NCI-H1048 (cell line): ENCODE measurements at places on chromosomes 5 and 9.

- DNase-seq, result no peak
Measured at GRCh38 chr5:63408984-63409383, 553.3 kb downstream of the HTR1A start.

- no peak for DNase-seq
Measured at GRCh38 chr5:147635882-147636728, 126.2 kb upstream of the DPYSL3 start.

GRCh38 chr9:104843644-104844240, 79.8 kb downstream of the NIPSNAP3B start:
- no peak for DNase-seq

DNA sequence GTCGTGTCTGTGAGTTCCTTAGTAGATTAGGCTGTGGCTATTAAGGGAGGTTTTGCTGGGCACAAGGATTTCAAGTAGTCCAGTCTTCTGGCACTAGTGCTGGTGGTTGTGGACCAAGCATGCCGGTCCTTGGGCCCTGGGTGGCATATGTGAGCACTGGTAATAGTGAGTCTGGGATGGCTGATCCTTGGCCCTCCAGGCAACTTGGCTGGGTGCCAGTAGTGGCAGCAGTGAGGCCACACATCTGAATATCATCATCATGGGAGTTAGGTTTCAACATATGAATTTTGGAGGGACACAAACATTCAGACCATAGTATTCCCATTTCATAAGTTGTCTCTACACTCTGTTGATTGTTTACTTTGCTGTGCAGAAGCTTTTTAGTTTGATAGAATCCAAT, 25.3 kb upstream of the APBA1 start:
- DNase-seq, result no peak

- no peak for DNase-seq
Measured at GRCh38 chr5:756865-757345, 27.6 kb downstream of the ZDHHC11B start.

GRCh38 chr5:139492700-139493192, 10.2 kb upstream of the STING1 start:
- no peak for DNase-seq

- DNase-seq, result no peak
Measured at GRCh38 chr5:58156973-58157701, 302.7 kb downstream of the PLK2 start.

DNA sequence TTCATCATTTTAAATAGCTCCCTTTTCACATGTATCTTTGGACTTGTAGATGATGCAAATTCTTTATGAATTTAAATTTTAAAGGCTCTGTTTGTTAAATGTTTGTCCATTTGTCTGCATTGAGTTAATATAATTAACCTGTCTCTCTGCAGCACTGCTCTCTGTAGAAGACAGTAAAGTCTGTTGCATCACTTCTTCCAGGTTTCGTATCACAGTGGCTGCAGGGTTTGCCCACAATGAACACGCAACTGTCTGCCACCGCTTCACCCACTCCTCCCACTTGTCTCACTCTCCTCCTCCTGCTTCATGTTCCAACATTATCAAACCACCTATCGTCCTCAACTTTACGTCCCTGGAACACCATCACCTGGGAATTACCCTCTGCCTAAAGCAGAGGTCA, 231.3 kb upstream of the SLC30A5 start:
- DNase-seq, result no peak

DNA sequence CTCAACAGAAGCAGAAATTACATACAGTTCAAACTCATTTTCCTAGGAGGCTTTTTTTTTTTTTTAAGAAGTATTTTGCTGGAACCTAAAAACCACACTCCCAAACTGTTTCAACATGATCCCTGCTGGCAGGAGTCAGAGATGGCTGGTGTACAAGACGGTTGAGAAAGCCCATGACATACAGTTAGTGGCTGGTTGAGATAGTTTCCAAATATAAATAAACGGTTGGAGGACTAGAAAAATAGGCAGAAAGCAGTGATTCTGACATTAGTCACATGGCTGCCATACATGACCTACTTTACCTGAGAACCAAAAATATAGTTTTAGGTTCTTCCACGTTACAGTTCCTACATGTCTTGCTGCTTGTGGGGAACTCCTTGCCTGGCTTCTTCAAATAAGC, 31.7 kb upstream of the BASP1 start:
- DNase-seq, result no peak

DNA sequence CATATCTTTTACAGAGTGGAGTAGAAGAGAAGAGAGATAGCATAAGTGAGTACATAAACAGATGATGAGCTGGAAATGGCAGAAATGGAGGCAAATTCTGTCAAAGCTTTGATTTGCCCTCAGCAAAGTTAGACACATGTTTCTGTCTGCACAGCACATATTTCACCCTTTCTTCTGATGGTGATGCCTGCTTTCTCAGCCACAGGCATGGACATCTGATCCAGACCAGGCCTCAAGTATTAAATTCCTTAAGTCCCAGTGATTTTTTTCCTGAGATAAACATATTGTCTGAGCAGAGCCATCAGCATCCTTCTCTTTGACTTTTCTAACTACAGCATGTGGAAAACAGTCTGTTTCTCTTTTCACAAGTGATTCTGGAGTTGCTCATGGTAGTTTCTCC, 409.8 kb downstream of the MAN2A1 start:
- DNase-seq, result no peak

DNA sequence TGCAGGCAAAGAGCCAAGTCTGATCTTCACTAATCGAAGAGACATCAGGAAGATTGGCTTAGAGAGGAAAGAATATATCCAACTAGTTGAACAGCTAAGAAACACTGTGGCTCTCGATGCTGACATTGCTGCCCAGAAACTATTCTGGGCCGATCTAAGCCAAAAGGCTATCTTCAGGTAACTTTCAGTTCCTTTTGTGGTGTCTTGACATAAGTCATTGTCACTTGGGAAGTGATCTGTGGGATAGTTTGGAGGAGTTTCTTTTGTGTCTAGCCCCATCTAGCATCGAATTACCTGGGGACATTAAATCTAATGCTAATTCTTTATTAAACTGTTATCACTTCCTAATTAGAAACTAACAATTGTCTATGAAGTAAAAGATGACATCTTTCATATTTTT, 24.0 kb downstream of the VLDLR start:
- DNase-seq, result no peak

- no peak for DNase-seq
Measured at GRCh38 chr5:132760601-132761317, 13.5 kb downstream of the CCNI2 start.

DNA sequence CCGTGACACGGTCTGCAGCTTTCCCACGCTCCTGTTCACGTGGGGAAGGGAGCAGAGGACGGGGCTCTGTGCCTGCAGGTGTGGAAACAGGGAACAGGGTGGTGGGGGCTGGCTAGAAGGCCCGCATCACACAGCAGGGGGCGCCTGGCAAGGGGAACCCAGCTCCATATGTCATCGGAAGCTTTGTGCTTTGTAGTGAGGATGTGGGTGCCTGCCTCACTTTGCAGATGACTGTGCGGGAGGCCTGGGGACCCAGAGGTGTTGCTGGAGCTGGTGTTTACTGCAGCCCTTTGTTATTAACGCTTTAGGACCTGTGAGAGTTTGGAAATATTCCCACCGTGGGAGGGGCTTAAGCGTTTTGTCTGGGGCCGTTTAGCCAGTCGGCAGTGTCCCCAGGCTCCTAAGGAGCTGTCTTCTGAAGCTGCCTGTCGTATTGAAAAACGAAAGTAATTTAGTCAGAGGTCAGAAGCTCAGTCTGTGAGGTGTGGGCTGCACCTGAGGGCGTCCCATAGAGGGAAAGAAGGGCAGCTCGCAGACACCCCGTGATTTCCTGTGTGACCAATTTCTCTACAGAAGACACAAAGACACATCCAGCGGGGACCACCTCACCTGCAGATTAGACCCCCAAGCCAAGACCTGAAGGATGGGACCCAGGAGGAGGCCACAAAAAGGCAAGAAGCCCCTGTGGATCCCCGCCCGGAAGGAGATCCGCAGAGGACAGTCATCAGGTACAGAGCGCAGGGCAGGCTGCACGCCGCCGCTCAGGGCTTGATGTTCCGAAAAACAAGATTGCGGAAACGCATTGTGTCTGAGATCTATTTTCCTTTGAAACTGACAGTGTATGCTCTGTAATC, 9.1 kb downstream of the MAN1B1 start:
- DNase-seq, result no peak

GRCh38 chr9:82532504-82533180, 530.3 kb downstream of the RASEF start:
- no peak for DNase-seq
